ENCODE measurements at places on chromosomes 3 and 15. TPM values are rescaled to one million over a fixed set of nuclear protein-coding genes. Genes with fewer than 3 reads are reported as not detected.
A peak's percentile ranks its signal among the peaks of the same experiment; 100 is the strongest.

GRCh38 chr3:118970819-118971218 is 63.8 kb downstream of the IGSF11 start:
- no peaks in the 10 kb centered on the region for H3K36me3 ChIP-seq
- DNase-seq, result no peak
- peaks cover 11% of the 10 kb centered on the region for H3K27me3 ChIP-seq
- H3K4me3 ChIP-seq, result no peak overlapping the region
- H3K4me1 ChIP-seq, result no peaks in the 10 kb centered on the region

- no peak overlapping the region for H3K4me3 ChIP-seq
- peaks cover 6% of the 10 kb centered on the region for H3K4me1 ChIP-seq
- no peaks in the 10 kb centered on the region for H3K27me3 ChIP-seq
- no peak overlapping the region for H3K27ac ChIP-seq
- DNase-seq, result no peak
Observed at GRCh38 chr3:16090706-16091105, 83.8 kb upstream of the GALNT15 start.

DNA sequence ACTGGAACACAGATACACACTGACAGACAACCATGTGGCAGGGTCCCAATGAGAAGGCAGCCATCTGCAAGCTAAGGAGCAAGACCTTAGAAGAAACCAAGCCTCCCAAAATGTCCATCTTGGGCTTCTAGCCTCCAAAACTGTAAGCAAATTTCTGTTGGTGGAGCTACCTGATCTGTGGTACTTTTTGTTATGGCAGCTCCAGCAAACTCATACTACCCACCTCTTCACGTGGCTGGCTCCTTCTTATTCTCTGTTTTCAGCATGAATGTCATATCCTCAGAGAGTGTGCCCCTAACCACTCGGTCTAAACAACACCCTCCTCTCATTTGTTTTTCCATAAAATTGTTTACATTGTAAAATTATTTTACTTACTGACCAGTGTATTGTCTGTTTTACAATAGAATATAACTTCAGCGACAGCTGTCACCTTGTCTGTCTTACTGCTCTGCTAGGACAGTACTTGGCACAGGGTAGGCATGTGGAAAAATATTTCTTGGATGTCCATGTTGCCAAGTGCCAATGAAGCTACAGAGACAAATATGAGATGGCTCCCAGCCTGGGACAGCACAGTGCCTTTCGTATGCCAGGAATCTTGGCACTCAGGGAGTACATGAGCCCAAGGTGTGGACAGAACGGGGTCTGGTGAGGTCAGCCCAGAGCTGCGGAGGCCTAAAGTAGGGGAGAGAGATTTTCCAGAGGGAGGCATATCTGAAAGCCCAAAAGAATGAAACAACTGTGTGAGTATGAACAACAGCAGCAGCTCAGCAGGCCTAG is 17.4 kb upstream of the SLC25A36 start:
- DNase-seq, result no peak
- H3K36me3 ChIP-seq, result no peaks in the 10 kb centered on the region
- no peak overlapping the region for H3K4me3 ChIP-seq
- no peak overlapping the region for H3K27ac ChIP-seq
- H3K27me3 ChIP-seq, result peaks cover 74% of the 10 kb centered on the region
- H3K4me1 ChIP-seq, result no peaks in the 10 kb centered on the region

Gene NOP10
- total RNA-seq, result 200 TPM

Gene LEKR1
- 1.0 TPM for total RNA-seq

Gene FAM81A
- not detected for total RNA-seq

Gene IL5RA
- not detected for total RNA-seq

- H3K27ac ChIP-seq, result no peak overlapping the region
- DNase-seq, result no peak
- no peaks in the 10 kb centered on the region for H3K36me3 ChIP-seq
- peaks cover 33% of the 10 kb centered on the region for H3K4me1 ChIP-seq
Observed at GRCh38 chr15:40963201-40963600, 9.9 kb downstream of the CHAC1 start.

DNA sequence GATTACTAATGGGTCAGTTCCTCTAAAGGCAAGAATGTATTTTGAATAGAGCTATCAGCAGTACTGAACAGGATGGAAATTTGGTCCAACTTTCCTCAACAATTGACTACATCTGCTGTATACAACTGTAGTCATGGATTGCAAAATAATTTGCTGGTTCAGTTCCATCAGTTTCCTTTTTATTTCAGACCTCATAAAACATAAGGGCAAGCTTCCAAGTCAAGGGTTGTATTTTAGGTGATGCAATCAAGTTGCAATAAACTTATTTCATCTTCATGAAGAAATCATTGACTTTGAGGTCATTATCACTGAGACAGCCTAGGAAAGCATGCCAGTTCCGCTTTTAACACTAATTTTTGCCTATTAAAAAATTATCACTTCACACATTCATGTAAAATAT is 90.4 kb upstream of the TSEN2 start:
- DNase-seq, result no peak
- H3K4me1 ChIP-seq, result no peaks in the 10 kb centered on the region
- no peak overlapping the region for H3K27ac ChIP-seq
- no peaks in the 10 kb centered on the region for H3K36me3 ChIP-seq

DNA sequence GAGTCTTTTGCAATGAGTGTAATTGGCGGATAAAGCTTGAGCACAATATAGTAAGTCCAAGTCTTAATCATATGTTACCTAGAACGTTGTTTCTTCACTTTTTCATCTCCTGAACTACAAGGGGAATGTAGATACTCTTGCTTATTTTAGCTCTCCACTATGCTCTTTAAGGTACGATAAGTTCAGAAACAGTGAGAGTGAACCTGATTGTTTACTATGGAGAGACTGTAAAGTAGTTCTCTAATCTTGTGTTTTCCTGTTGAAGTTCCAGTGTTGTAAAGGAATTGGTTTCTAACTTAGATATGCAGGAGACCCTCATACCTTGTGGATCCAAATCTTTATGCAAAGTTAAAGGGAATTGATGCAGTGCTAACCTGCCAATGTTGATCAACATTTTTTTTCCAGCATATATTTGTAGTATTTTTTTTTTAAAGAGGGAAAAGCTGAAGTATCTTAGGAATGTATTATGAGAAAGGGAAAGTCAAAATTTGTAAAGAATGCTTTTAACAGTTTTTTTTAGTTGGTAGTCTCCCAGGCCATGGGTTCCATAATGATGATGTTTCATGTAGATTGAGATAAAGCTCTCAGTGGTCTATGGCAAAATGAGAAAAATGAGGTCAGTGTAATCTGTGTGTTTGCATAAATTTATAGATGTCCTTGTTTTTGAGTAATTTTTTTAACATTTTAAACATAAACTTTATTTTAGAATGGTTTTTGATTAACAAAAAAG is 14.9 kb downstream of the ATP11B start:
- no peak overlapping the region for H3K4me3 ChIP-seq
- H3K27me3 ChIP-seq, result no peaks in the 10 kb centered on the region
- no peak for DNase-seq
- no peak overlapping the region for H3K27ac ChIP-seq
- peaks cover 22% of the 10 kb centered on the region for H3K4me1 ChIP-seq

GRCh38 chr15:45105586-45105985 is 8.4 kb downstream of the DUOX2 start:
- no peaks in the 10 kb centered on the region for H3K4me1 ChIP-seq
- H3K4me3 ChIP-seq, result no peak overlapping the region
- DNase-seq, result no peak
- H3K27me3 ChIP-seq, result peaks cover 30% of the 10 kb centered on the region

GRCh38 chr15:67196222-67196621 is 58.2 kb downstream of the AAGAB start:
- peaks cover 47% of the 10 kb centered on the region for H3K36me3 ChIP-seq
- H3K27me3 ChIP-seq, result no peaks in the 10 kb centered on the region
- peaks cover 38% of the 10 kb centered on the region for H3K4me1 ChIP-seq
- H3K4me3 ChIP-seq, result no peak overlapping the region
- DNase-seq, result no peak

Gene SLC9C1
- not detected for total RNA-seq

DNA sequence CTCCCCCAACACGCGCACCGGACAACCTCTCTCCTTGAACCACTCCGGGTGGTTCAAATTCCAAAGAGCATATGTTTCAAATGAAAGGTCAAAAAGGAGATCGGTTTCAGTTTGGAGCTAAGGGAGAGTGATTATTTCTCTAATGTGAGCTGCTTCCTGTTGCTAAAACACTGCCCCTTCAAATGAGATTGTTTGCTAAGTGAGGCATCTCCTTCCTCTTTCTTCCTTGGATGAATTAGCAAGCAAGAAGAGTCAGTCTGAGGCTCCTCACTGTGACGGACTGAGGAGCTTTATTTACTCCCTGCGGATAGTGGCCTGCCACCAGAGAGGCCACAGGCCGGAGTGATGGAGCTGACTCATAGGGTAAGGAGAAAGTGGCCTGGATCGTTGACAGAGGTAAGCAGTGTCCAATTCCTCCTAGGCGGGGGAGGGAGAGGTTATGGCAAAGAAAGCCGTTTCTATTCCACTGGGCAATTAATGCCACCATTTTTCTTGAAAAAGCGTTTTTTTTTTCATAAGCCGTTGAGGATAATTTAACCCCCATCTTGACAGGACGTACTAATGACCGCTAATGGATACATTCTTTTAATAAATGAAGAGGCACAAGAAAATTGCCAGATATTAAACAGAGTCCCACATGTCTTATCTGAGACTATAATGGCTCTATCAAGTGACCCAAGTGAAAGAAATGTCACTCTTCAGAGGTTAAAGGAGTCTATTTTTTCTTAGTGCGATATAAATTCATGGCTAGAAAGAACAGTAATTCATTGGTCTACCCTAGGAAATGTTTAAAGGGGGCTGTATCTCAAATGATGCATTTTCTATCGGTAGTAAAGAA is 167.0 kb upstream of the ANKRD28 start:
- H3K36me3 ChIP-seq, result no peaks in the 10 kb centered on the region
- no peaks in the 10 kb centered on the region for H3K27me3 ChIP-seq
- H3K4me1 ChIP-seq, result peaks cover 14% of the 10 kb centered on the region

- no peaks in the 10 kb centered on the region for H3K4me1 ChIP-seq
- H3K36me3 ChIP-seq, result peaks cover 7% of the 10 kb centered on the region
- no peak for DNase-seq
- no peak overlapping the region for H3K4me3 ChIP-seq
Observed at GRCh38 chr3:10002951-10003350, 16.3 kb upstream of the EMC3 start.

DNA sequence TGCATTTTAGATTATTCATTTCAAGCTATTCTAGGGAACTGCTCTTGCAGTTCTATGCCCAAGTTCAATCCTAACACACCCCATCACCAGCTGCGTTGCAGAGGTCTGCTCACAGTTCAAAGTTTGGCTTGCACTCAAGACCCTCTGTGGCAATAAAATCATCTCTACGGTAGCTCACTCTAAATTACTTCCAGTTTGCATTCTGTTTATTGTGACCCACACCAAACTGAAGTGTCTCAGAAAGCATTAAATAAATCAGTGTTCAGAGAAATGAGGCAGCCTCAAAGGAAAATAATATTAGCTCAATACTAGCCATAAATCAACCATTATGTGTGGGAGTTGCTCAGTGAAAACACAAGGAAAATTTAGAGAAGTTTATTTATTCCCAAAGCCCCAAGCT is 250.3 kb downstream of the MAGI1 start:
- H3K36me3 ChIP-seq, result no peaks in the 10 kb centered on the region
- no peak overlapping the region for H3K4me3 ChIP-seq
- peaks cover 20% of the 10 kb centered on the region for H3K4me1 ChIP-seq
- no peak overlapping the region for H3K27ac ChIP-seq
- DNase-seq, result no peak

GRCh38 chr3:66572938-66573710 is 72.3 kb upstream of the LRIG1 start:
- no peak overlapping the region for H3K27ac ChIP-seq
- H3K27me3 ChIP-seq, result no peaks in the 10 kb centered on the region
- H3K4me3 ChIP-seq, result no peak overlapping the region
- H3K36me3 ChIP-seq, result no peaks in the 10 kb centered on the region

Gene CCR9
- not detected for total RNA-seq

Gene EPHB1
- total RNA-seq, result 0.75 TPM

- H3K36me3 ChIP-seq, result no peaks in the 10 kb centered on the region
- H3K4me3 ChIP-seq, result peak overlapping the region; percentile 30
- no peak for DNase-seq
- peaks cover 37% of the 10 kb centered on the region for H3K27me3 ChIP-seq
Observed at GRCh38 chr3:66195347-66195783, 25.4 kb upstream of the SLC25A26 start.

Gene FILIP1L
- 49.3 TPM for total RNA-seq

DNA sequence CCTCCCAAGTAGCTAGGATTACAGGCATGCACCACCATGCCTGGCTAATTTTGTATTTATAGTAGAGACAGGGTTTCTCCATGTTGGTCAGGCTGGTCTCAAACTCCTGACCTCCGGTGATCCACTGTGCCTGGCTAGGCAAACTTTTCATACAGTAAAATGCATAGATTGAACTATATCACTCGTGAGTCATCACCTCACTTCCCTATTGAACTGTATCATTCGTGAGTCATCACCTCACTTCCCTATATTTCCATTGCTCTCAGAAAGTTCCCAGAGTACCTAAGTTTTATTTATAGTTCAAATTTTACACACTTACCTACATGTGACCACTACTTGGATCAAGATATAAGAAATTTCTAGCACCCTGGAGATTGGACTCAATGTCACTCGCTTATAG is 73.6 kb upstream of the ACAD9 start:
- H3K36me3 ChIP-seq, result peaks cover 46% of the 10 kb centered on the region
- no peak for DNase-seq
- H3K27me3 ChIP-seq, result no peaks in the 10 kb centered on the region
- H3K4me1 ChIP-seq, result peaks cover 32% of the 10 kb centered on the region
- peak overlapping the region; percentile 57 for H3K27ac ChIP-seq

DNA sequence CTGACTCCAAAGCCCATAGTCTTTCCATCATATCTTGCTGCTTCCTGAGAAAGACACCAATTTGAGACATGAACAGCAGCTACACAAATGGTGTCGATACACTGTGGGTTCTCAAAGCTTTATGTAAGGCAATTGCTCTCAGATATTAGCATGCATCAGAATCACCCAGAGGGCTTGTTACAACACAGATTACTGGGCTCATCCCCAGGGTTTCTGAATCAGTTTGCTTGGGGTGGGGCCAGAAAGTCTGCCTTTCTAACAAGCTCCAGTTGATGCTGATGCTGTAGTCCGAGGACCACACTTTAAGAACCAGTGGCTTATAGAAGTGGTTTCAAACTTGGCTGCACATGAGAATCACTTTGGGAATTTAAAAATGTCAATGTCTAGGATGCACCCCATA is 86.5 kb downstream of the SEMA6D start:
- peak; percentile 15 for DNase-seq
- no peak overlapping the region for H3K4me3 ChIP-seq
- no peak overlapping the region for H3K27ac ChIP-seq

Gene EFHB
- 1.8 TPM for total RNA-seq

DNA sequence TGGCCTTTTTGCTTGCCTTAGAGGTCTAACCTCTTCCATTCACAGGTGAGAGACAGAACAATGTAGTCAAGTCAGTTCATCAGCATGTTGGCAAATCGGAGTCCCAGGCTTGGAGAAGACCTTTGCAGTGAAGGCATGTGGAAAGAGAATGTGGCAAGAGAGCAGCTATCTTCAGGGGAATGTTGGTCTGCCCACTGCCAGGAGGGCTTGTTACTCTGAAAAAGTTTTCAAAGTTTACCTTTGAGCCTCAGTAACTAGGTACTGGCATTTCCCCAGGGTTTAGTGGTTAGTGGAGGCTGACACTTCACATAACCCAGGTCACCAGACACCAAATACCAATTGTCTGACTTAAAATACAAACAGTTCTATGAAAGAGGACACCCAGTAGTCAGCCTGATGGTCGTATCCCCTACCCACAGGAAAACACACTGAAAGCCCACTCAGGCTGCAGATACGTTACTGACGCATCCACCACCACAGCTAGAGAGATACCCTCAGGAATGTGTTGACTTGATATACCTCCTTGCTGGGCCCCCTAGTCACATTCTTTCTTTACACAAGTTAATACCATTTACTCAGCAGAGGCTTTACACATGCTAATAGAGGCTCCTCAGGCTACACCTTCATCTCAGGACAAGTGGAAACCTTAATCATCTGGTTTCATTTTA is 9.7 kb upstream of the ARID3B start:
- no peak overlapping the region for H3K27ac ChIP-seq
- H3K4me3 ChIP-seq, result no peak overlapping the region
- no peaks in the 10 kb centered on the region for H3K27me3 ChIP-seq
- H3K36me3 ChIP-seq, result no peaks in the 10 kb centered on the region
